Effector CD4-positive, alpha-beta T cell (primary cell): ENCODE measurements at places on chromosomes 5 and 9.

GRCh38 chr5:135608761-135609443 lies 30.1 kb upstream of the CXCL14 start:
- DNase-seq = no peak

GRCh38 chr9:11194246-11194645 lies 581.4 kb upstream of the PTPRD start:
- DNase-seq = no peak

DNA sequence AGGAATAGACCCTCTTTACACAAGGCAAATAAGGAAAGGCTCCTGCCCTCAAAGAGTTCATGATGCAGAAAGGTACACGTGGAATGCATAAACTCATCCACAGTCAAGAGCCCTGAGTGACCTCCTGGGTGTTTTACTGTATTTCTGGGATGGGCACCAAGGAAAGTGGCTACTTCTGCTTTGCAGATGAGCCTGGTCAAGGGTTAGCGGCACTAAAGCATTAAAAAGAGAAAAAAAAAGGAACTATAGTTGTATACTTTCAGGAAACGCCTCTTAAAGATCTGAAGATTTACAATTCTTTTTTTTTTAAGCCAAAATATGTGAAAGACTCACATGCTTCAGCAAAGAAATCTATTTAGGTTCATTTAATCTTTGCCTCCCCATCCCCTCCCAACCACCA lies 366.2 kb upstream of the PDE4D start:
- no peak for DNase-seq

DNA sequence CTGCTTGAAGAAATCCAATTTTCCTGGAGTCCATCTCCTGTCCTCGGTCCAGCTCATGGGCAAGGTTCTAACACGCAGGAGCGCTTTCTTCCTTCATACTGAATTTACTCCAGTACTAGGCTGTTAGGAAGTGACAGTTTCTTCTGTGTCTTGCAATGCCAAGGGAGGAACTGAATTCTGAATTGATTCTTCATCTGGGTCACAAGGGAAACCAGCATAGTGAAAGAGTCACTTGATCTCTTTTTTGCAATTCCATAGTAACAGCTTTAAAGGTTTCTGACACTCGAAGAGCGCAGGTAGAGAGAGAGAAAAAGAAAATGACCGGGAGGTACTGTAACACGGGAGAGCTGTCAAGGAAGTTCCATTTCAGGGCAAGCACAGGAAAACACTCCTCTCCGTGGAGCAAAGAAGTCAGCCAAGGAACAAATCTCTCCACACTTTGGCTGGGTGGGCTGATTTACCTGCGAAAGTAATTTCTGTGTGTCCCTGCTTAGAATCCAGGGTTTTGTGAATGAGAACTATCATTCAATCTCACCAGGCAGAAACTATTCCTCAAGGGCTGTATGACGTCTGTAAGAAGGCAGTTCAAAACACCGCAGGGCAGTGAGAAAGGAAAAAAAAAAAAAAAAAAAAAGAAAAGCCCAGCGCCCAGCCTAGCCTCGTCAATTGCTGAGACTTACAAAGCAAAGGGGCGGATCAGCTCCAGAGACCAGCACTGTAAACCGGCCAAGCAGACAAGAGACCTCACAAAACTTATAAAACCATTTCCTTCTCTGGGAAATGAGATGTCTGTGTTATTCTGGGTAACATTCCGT lies 617.8 kb downstream of the PDE4D start:
- no peak for DNase-seq

DNA sequence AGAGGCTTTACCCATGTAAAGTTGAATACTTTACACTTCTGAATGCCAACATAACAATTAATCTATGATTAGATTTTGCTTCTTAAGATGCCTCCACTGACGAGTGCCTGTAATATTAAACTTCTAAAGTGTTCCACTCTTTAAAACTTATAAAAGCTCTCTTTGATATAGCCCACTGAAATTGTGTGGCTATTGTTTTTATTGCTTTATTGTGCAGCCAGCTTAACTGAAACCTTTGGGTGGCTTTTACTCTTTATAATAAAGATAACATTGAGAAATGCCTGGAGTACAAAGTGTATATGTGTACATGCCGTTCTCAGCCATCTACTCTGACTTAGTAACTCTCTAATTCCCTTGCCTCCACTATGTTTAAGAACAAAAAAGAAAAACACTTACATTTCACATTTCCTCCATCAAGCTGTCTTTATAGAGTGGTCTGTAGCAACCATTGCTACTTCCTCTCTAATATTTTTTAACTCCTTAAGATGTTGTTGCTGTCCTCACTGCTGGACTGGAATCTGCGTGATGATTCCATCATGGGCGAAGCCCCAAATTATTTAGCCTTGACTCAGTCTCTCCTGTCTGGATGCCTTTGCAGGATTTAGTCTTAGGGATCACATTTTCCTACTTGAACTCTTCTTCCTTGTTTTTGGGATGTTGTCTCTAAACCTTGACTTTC lies 9.1 kb downstream of the PIK3R1 start:
- DNase-seq = no peak

DNA sequence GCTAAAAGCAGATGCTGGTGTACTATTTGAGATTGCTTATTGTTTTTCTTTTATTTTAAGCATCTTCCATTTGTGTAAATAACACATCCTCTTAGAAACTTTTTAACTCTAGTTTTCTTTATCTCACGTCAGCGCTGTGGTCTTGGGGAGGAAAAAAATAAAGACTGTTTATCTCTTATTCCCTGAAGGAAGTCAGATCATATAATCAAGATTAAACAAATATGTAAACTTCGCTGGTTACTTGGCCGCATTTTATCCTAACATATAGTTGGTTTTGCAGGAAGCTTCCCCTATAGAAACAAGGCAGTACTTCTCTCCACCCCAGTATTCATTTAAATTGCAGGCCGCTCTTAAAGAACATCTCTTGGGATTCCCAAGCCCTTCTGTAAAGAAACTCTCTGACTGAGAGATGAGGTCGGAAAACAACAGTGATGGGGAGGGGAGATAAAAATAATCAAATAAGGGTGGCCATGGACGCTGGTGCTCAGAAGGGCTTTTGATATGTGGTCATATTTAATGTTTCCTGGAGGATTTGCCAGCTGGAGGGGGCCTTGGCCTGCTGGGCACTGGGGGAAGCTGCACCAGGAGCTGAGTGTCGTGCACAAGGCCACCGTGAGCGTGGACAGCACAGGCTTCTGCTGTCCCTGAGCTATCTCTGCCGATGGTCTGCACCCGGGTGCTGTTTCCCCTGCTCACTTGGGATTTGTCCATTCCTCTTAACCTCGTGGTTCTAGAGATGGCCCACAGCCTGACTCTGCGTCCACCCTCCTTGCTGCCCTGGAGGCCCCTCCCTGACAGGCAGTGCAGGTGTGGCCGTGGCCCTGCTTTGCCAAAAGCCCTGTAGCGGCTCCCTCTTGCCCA lies 23.8 kb downstream of the NEURL1B start:
- DNase-seq = no peak

GRCh38 chr5:98721231-98721928 lies 52.1 kb upstream of the RGMB start:
- no peak for DNase-seq

- no peak for DNase-seq
Observed at GRCh38 chr5:14063691-14064090, 79.5 kb upstream of the TRIO start.

- no peak for DNase-seq
Observed at GRCh38 chr5:68898951-68899471, 194.8 kb upstream of the SLC30A5 start.
